A549 (cell line): ENCODE measurements at places on chromosomes 13 and 19. TPM values are rescaled to one million over a fixed set of nuclear protein-coding genes. Genes with fewer than 3 reads are reported as not detected.

- no peak for DNase-seq
These were observed 6.4 kb downstream of the KMT5C start for GRCh38 chr19:55345818-55346724.

Gene TEKTIP1
- not detected in 3 replicates for polyA plus RNA-seq

Gene LATS2
- polyA plus RNA-seq, result 7.7 to 7.9 TPM (median 7.8 TPM) in 3 replicates

- DNase-seq, result no peak
These were observed 953.2 kb downstream of the SLITRK6 start for GRCh38 chr13:84845907-84846619.

Gene SMAD9
- 0.04 to 0.05 TPM (median 0.04 TPM) in 3 replicates for polyA plus RNA-seq

Gene NCAN
- polyA plus RNA-seq, result 0.01 to 0.03 TPM in 2 of 3 replicates, not detected in the other

- no peak for DNase-seq
These were observed 10.6 kb downstream of the CCDC8 start for GRCh38 chr19:46402725-46403124.

Gene ANGPTL8
- 0.16 TPM in 1 of 3 replicates, not detected in the others for polyA plus RNA-seq

Gene SAFB2
- 42.2 to 52.3 TPM (median 51.2 TPM) in 3 replicates for polyA plus RNA-seq

DNA sequence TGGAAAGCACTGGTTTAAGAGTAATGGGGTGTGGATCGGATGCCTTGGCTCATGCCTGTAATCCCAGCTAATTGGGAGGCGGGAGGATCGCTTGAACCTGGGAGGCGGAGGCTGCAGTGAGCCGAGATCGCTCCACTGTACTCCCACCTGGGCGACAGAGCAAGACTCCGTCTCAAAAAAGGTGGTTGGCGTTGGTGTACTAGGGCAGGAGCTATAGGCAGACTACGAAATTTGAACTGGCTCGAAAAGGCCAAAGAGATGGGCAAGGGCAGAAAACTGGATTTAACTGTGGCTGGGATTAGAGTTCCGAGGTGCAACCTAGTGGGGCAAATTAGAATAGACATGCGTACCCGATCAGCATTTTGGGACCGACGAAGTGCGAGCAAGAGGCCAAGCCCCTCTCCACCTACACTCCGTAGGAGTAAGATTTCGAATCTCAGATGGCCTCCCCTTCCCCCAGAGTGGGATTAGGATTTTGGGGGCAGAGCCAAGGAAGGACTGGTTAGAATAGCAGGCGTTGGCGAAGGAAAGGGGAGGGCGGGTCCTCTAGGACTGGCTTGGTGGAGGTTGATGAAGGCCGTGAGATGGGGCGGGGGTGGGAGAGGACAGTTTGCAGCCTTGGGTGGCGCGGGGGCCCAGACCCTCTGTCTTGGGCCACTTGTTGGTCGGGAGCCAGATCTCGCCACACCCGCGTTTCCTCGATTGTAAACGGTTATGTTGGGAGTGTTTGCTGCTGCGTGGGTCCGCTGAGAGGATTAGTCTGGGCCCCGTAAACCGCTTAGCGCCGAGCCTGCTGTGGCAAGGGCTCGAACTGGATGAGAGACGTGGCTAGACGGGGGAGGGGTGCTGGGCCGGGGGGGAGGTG lies 2.0 kb upstream of the INAFM1 start:
- DNase-seq, result no peak

DNA sequence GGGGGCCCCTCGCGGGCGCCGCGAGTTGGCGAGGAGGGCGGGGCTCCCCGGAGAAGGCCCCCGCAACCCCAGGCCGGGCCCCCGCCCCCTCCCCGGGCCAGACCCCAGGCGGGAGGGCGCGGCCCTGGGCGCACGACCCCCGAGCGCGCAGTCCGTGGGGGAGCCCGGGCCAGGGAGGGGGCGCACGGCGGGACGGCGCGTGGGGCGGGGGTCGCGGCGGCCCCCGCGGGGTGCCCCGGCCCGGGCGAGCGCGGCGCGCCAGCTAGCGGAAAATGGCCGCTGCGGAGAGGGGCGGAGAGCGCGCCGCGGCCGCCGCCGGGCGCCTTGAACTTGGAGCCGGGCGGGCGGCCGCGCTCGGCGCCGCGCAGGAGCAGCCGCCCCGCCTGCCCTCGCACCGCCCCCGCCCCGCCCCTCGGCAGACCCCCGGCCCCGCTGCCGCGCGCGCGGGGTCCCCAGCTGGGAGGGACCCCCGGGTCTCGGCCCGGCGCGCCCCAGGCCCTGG lies 6.4 kb upstream of the NFIC start:
- DNase-seq, result no peak

Gene EXOC3L2
- polyA plus RNA-seq, result 0.46 to 0.58 TPM (median 0.50 TPM) in 3 replicates

- no peak for DNase-seq
These were observed 29.5 kb upstream of the NFIC start for GRCh38 chr19:3336680-3337523.

GRCh38 chr13:99018418-99019180 lies 40.7 kb upstream of the DOCK9 start:
- no peak for DNase-seq

DNA sequence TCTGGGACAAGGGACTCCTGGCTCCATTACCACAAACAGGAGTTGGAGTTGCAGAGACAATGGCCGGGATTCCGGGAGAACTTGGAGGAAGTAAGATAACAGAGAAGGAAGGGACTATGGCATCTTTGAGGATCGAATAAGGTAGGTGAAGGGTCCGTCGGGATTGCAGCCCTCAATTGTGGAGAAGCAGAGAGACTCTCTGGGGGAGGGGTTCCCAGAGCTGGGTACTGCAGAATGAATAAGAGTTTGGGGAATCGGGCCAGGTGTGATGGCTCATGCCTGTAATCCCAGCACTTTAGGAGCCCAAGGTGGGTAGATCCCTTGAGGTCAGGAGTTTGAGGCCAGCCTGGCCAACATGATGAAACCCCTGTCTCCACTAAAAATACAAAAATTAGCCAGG lies 3.8 kb downstream of the BST2 start:
- DNase-seq, result no peak

GRCh38 chr13:77000475-77000874 lies 8.6 kb downstream of the CLN5 start:
- DNase-seq, result no peak

GRCh38 chr19:16795731-16796130 lies 33.5 kb upstream of the SIN3B start:
- DNase-seq, result no peak

DNA sequence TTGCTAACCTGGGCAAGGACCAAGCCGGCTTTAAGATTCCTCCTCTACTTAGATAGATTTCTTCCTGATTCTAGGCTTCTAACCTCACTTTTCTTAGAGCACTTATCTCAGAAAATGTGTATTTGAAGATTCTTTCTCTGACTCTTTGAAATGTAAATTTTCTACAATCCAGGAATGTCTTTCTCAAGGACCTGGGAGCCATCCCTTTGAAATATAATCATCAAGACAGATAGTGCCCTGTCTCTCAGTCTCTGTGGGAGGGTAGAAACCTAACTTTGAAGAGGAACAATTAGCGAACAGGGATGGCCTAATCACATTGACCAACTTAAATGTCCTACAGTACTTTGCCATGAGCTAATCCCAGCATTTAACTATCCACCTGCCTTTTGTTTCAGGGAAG lies 1646.0 kb downstream of the PCDH9 start:
- no peak for DNase-seq
